Stimulated activated naive CD4-positive, alpha-beta T cell (primary cell): ENCODE measurements at places on chromosomes 2 and 18.

GRCh38 chr2:48733067-48733503 lies 22.4 kb downstream of the LHCGR start:
- DNase-seq, result no peak

DNA sequence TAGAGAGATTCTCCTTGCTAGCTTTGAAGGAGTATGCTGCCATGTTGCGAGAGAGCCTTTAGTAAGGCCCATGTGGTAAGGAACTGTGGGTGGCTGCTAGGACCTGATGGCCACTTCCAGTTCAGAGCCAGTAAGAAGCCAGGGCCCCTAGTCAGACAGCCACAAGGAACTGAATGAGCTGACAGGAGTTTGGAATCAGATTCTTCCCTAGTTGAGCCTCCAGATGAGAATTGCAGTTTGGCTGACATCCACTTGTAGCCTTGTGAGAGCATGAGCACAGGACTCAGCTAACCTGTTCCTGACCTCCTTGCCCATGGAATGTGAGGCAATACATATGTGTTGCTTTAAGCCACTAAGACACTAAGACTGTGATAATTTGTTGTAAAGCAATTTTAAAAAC lies 1.2 kb upstream of the WDR7 start:
- DNase-seq, result no peak

DNA sequence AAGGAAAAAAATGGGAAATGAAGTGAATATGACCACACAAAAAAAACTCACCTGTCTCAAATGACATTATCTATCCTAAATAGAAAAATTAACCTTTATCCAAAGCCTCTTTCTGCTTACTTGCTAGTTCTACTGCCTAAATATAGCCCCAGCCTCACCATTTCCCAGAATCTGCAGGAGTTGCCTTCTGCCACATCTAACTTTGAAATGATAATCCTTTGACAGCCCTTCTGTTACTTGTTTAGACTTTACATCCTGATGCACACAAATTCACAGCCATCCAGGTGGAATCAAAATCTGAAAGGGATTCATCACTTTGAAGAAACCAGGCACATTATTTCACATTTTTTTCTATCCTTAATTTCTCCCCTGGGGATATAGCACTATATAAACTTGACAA lies 1356.2 kb upstream of the NXPH2 start:
- no peak for DNase-seq

GRCh38 chr2:70340761-70341476 lies 39.1 kb upstream of the FAM136A start:
- DNase-seq, result peak; percentile 12

DNA sequence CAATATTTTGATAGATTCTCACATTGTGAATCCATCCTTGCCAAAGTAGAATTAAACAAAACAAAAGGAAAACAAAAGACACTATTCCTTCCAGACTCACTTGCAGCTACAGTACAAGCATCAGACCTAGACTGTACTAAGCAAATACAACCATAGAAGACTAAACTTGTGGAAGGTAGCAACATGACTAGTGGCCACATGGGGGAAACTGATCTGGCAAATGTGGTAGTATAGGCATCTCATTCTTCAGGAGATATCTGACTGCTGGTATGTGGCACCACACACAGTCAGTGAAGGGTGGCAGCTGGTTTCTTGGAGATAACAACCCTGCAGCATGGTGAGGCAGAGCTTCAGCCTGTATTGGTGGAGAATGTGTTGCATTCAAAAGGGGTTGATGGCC lies 81.0 kb upstream of the ACVR2A start:
- no peak for DNase-seq

DNA sequence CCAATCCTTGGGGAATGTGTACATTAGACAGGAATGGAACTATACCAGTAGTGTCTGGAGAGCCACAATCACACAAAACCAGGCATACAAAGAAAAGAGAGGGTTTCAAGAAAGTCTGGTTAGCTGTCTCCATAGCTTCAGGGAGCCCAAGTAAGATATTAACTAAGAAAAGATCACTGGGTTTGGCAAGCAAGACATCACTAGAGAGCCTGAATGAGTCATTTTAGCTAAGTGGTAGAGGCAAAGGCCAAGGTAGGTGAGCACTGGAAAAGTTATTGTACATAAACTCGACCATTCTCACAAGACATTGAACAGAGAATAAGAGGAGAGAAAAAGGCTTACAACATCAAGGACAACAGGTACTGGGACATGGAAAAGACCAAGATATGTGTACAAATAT lies 143.8 kb upstream of the ARL4C start:
- DNase-seq, result no peak
